ENCODE measurements at places on chromosomes 7 and 10.

DNA sequence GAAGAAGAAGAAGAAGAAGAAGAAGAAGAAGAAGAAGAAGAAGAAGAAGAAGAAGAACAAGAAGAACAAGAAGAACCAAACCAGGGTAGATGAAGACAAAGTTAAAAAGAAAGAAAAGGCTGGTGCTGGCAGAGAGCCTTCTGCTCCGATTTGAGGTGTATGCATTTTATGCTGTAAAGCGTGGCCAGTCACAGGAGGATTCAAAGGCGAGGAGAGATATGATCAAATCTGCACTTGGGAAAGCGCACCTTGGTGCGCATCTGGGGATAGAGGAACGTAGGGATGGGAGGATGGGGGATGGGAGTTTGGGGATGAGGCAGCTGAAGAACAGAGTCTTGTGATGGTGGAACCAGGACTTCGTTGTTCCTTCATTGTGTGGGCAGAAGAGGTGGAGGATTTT is at the start of gene NME8:
Gene NME8 (plus strand): TSS at position 301 of the 400 bp plus-strand sequence. CDS start 1,670 bp downstream, outside the sequence.
- DNase-seq, result no peak

GRCh38 chr7:30255064-30255769 is 29.2 kb upstream of the ZNRF2 start:
- no peak for DNase-seq

- peak; percentile 51 for DNase-seq
Measured at GRCh38 chr7:18352339-18353255, 143.0 kb upstream of the HDAC9 start.

DNA sequence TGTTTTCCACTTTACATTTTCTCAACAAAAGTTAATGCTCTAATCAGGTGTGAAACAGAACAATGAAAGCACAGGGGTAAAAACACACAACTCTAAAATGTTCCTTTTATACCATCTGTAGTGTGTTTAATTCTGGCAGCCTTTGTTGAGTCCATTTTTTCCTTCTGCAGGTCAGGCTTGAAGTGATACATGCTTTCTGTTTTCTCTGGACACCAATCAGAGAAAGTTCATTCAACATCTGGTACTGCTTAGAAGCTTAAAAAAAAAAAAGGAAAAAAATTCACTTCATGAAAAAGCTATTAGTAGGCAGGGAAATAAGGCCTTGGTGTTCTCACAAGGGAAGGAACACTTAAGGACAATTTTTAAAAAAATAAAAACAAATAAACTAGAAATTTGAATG is 231.3 kb upstream of the RHOBTB1 start:
- no peak for DNase-seq

DNA sequence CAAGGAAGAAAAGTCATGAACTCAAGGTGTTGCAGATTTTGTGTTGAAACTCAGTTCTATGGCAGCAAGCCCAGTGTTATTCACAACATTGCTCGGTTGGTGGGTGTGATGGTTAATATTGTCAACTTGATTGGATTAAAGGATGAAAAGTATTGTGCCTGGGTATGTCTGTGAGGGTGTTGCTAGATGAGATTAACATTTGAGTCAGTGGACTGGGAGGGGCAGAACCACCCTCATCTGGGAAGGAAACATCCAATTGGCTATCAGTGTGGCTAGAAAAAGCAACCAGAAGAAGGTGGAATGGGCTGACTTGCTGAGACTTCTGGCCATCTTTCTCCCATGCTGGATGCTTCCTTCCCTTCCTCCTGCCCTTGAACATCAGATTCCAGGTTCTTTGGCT is 353.2 kb downstream of the ADRA2A start:
- DNase-seq, result peak; percentile 7

- DNase-seq, result no peak
Measured at GRCh38 chr7:18639711-18640110, 144.2 kb downstream of the HDAC9 start.

DNA sequence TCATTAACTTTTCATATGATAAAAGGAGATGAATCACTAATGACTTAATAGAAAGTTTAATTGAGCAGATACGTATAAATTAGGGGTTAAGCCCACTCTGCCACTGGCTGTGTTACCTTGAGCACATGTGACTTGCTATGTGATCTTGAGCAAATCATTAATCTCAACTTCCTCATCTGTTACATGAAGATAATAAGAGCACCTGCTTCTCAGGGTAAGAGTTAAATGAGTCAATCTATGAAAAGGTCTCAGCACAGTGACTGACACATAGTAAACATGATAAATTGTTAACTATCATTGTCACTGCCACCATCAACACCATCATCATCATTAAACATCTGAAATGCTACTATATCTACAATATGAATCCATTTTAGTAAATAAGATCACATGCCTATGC is 110.8 kb downstream of the TPK1 start:
- DNase-seq, result no peak

DNA sequence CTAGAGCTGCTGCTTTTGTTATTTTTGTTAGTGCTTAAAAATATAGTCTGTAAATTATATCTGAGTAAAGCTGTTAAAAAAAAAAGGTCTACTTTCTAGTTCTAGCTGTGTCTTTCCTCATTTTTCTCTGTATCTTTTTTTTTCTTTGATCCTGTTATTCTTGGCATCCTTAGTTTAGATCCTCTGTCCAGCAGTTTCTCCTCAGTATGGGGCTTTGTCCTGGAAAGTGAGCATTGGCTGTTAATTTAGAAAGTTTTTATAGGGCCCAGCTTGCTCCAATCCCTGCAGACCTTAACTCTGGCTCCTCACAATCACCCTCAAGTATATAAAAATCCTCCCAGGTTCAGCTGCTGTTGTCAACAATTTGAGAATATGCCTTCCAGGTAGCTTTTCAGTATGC is 23.5 kb downstream of the DDX50 start:
- no peak for DNase-seq

- no peak for DNase-seq
Measured at GRCh38 chr10:95688648-95689047, 5.1 kb downstream of the TCTN3 start.

DNA sequence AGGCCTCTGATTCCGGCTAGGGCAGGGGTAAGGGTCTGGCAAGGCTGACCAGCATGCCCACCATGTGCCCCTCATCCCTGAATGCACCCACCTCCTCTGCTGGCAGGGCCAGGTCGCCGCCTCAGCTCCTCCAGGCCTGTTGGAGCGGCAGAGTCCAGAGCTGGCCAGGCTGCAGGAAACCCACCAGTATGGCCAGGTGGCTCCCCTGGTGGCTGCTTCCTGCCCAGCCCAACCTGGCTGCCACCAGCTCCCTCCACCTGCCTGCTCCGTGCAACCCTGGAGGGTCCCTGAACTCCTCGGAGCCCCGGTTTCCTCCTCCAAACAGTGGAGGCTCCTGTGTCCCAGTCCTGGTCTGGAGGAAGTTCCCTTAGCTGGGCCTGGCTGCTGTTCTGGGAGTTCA is 39.6 kb downstream of the MICALL2 start:
- no peak for DNase-seq

GRCh38 chr7:75776295-75776971 is 4.4 kb upstream of the CCL26 start:
- peak; percentile 75 for DNase-seq

DNA sequence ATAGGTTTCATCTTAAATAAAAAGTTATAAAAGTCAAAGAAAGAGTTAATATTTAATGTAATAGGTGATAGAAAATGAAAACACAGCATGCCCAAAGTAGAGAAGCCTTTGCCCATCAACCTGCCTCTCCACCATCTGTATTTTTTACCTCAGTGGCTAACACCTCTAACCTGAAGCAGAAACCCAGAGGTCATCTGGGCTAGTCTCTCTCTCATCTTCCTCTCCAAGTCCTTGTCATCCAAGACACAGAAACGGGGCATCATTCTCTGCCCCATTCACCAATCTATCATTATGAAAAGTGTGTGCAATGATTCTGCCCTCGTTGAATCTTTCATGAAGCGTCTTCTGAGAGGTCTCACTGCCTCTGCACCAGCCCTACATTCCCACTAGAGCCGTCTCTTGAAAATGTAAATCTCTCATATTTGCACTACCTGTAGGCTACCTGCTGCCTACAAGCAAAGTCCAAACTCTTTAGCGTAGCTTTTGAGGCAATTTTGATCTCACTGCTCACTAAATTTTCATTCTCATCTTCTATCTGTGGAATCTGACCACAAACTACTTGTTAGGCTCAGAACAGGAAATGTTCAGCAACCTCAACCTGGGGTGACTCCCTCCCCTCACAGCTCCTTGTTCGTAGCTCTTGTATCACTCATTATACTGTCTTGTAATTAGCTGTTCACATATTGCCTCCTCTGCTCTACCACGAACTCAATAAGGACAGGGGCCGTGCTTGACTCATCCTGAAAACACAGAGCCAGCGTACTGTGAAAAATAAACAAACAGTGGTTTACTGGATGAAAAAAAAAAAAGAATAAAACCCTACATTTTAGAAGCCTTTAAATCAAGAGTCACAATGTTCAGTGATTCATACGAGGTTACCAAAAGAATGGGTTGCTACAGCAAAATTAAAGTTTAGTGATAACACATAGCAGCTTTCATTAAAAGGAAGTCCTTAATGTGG is 83.1 kb downstream of the CTNNA3 start:
- peak; percentile 75 for DNase-seq

GRCh38 chr10:88896994-88897853 is 17.2 kb downstream of the STAMBPL1 start:
- peak; percentile 61 for DNase-seq

GRCh38 chr10:91680487-91680886 is 47.6 kb upstream of the PPP1R3C start:
- DNase-seq, result no peak

GRCh38 chr10:13086056-13086455 is 13.9 kb upstream of the OPTN start:
- DNase-seq, result no peak

GRCh38 chr7:69683002-69683401 is 84.7 kb downstream of the AUTS2 start:
- DNase-seq, result no peak

Measured in activated CD4-positive, alpha-beta T cell treated with anti-CD3 and anti-CD28 coated beads for 36 hours (primary cell).